ENCODE measurements at places on chromosomes 6 and 20. TPM values are rescaled to one million over a fixed set of nuclear protein-coding genes. Genes with fewer than 3 reads are reported as not detected.

ACTL10 gene
- not detected for total RNA-seq

FERMT1 gene
- 0.13 TPM for total RNA-seq

NOL4L gene
- total RNA-seq, result 11.4 TPM

HLA-DRB1 gene
- not detected for total RNA-seq

PCSK2 gene
- not detected for total RNA-seq

ADGRF1 gene
- not detected for total RNA-seq
